Muscle of leg (tissue), 16 donors: ENCODE measurements at places on chromosomes 5 and 9. TPM values are rescaled to one million over a fixed set of nuclear protein-coding genes. Genes with fewer than 3 reads are reported as not detected.

The CRB2 gene
- polyA plus RNA-seq = 0.17 TPM

The PCDHGA5 gene
- 2.8 TPM for polyA plus RNA-seq

The SLC34A3 gene
- polyA plus RNA-seq = 1.3 TPM

The TXNDC8 gene
- polyA plus RNA-seq = not detected

The TOR4A gene
- 9.3 TPM for polyA plus RNA-seq

The RXRA gene
- polyA plus RNA-seq = 31.6 TPM

The IL5 gene
- polyA plus RNA-seq = not detected

The IFNA7 gene
- not detected for polyA plus RNA-seq

The FBN2 gene
- polyA plus RNA-seq = 121 TPM

The CTSL gene
- polyA plus RNA-seq = 80.3 TPM

The SV2C gene
- 0.09 TPM for polyA plus RNA-seq

The CAST gene
- 116 TPM for polyA plus RNA-seq

The PCDHGA6 gene
- 2.7 TPM for polyA plus RNA-seq

The ALDH7A1 gene
- polyA plus RNA-seq = 53.9 TPM

The NCS1 gene
- 66.1 TPM for polyA plus RNA-seq

The TEX48 gene
- polyA plus RNA-seq = not detected

- DNase-seq = peak; percentile 48
Observed at GRCh38 chr5:170985486-170985885, 123.7 kb downstream of the RANBP17 start.

- DNase-seq = no peak
Observed at GRCh38 chr9:70949239-70949638, 172.2 kb downstream of the TRPM3 start.

GRCh38 chr5:8508231-8508630, 639.3 kb downstream of the MTRR start:
- DNase-seq = no peak

DNA sequence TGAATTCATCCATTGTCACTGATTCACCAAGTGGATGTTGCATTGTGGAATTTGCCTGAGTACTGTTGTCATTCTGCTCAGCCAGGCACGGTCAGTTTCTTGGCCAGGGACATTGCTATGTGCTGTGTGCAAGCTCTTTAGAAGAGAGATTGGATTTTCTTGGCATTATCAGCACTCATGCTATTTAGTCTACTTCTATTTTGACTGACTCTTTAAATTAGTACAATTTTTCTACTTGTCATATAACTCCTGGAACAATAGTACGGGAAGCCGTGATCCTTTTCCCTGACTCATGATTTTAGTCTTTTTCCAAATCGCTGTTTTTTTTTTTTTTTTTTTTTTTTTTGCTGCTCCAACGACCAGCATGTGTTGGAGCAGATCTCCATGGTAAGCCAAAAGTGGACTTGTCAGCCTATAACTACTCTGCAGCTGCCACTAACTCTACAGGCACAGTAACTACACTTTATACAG, 129.7 kb downstream of the CDC42SE2 start:
- peak; percentile 28 for DNase-seq

- no peak for DNase-seq
Observed at GRCh38 chr5:168899673-168900072, 320.5 kb upstream of the PANK3 start.

- peak; percentile 38 for DNase-seq
Observed at GRCh38 chr9:109639674-109640579, 140.1 kb upstream of the PALM2AKAP2 start.

GRCh38 chr5:165502893-165503691, 1997.7 kb downstream of the MAT2B start:
- DNase-seq = no peak

DNA sequence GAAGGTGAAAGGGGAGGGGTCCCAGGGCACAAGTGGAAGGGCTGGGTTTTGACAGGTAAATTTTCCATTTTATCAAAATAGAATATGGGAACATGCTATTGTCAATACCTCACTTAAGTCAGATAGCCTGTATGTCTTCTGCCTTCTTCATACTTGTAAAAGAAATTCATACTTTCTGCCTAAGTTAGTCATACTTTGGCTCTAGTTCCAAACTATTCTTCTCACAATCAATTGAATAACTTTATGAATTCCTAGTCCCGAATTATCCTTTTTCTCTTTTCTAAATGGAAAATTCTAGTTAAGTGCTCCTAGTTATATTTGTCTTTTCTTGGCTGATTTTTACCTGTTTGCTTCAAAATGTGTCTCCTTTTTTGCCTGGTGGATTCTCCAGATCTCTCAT, 271.4 kb downstream of the CSNK1G3 start:
- DNase-seq = peak; percentile 64

DNA sequence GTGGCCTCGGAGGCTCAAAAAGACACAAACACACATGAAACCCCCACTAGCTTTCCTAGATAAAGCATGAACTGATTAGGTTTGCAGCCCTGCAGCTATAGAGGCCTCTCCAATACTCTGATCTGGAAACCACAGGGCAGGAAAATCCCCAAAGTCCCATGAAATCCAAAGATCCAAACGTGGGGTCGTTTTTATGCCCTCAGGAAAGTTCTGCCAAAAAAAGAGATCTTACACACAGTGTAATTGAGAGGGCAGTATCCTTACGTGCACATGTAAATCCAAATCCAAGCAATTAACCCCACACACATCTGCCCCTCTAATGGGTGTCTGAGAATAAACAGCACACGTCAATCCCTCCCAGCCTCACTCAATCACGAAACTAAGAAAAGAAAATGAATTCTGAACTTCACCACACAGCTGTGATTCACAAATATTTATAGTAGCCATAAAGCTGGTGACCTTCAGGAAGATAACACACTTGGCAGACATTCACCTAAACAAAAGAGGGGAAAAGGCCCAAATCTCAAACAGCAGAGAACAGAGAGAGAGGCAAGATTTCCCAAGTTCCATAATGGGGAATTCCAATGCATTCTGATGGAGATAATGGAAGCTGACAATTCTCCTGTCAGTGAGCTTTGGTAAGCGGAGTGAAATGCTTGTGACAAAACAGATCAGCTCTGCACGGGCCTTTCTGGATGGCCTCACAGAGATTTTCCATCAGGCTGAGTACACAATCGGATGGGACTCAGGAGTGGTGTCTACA, 114.2 kb downstream of the SEMA5A start:
- no peak for DNase-seq

- DNase-seq = peak; percentile 36
Observed at GRCh38 chr9:76677481-76678055, 86.7 kb upstream of the PCA3 start.

- DNase-seq = peak; percentile 55
Observed at GRCh38 chr9:111284703-111285102, 45.3 kb downstream of the OR2K2 start.

GRCh38 chr5:118199801-118200200, 788.5 kb downstream of the DTWD2 start:
- DNase-seq = no peak

DNA sequence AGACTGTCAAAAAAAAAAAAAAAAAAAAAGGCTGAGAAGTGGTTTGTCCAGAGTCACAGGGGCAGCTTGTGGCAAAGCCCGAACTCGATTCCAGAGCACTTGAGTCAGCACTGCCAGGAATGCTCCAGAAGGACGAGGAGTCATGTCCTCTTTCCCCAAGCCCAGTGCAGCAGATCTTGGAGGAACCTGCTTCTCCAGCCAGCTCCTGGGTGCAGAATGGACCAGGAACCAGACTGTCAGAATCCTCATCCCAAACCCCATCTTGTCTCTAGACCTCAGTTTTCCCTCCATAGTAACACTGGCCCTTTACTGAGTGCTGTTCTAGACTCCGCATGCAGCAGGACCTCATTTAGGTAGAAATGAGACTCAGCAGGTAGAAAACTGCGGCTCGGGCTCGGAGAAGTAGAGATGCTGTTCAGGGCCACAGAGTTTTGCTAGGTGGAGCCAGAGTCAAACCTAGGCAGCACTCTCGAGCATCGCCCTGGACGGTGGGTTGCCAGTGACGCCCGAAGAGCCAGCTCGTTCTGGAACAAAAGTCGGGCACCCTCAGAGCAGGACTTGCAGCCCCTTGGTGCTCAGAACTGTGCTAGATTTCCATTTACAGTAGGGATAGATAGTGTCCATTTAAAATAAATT, 15.4 kb downstream of the CD74 start:
- no peak for DNase-seq

DNA sequence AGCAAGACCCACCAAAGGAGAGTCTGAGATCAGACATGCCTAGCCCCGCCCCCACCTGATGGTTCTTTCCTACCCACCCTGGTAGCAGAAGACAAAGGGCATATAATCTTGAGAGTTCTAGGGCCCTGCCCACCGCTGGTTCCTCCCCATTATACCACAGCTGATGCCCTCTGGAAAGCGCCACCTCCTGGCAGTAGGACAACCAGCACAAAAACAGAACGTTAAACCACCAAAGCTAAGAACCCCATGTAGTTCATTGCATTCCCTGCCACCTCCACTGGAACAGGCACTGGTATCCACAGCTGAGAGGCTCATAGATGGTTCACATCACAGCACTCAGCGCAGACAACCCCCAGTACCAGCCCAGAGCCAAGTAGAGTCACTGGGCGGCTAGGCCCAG, 81.2 kb upstream of the TRPC7 start:
- DNase-seq = no peak

DNA sequence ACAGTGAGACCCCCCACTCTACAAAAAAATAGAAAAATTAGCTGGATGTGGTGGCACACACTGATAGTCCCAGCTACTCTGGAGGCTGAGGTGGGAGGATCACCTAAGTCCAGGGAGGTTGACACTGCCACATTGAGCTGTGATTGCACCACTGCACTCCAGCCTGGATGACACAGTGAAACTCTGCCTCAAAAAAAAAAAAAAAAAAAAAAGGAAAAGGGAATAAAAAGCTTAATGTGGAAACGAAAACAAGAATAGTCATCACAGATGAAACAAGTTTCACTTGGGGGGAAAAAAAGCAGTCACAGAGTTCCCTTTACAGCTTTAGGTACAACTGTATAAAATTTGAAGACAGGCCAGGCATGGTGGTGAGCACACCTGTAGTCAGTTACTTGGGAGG, 84.2 kb downstream of the FNBP1 start:
- no peak for DNase-seq

GRCh38 chr9:134209731-134210311, 45.5 kb upstream of the RNU6ATAC start:
- DNase-seq = no peak

DNA sequence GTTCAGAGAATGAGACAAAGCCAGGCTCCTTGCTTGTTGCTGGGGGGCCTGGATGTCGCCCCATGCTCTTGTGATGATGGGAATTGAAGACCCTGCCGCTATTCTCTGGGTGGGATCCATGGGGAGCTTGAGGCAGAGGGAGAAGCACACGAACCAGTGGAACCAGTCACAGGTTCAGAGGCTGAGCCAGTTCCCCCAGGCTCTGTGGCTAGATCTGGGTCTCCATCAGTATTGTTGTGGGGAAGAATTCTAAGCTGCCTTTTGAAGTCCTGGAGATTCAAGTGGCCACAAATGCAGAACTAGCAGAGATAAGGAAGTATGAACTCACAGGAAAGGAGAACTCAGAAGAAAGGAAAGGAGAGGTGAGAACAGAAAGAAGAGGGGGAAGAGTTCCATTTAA, 219.4 kb downstream of the MSX2 start:
- DNase-seq = no peak

GRCh38 chr5:72202331-72202825, 95.1 kb downstream of the MAP1B start:
- no peak for DNase-seq

- no peak for DNase-seq
Observed at GRCh38 chr5:14171621-14172020, 28.5 kb downstream of the TRIO start.

DNA sequence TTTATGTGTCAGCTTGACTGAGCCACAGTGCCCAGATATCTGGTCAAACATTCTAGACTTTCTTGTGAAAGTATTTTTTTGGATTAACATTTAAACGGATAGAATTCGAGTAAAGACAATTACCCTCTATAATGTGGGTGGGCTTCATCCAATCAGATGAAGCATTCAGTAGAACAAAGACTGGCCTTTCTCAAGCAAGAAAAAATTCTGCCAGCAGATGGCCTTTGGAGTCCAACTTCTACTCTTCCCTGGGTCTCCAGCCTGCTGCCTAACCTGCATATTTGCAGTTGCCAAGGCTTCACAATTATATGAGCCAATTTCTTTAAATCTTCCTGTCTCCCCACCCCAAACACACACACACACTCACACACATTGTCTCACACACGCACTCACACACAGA, 86.4 kb downstream of the MED10 start:
- no peak for DNase-seq

DNA sequence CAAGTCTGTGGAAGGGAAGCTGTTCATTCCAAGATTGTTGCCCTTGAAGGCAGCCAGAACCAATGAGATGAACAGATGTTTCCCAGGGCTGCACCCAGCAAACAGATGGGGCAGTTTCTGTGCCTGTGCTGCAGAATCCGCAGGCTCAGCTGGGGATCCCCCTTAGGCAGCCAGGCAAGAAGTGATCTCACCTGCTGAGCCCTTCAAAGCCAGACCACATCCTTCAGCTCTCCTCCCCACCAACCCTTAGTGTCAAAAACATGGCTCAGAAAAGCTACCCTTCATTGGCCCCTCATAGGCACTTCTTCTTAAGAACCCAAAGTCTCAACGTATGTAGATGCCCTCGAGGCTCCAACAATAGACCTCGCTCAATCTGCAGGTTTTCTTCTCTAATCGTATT, 626.7 kb downstream of the CCDC171 start:
- no peak for DNase-seq

DNA sequence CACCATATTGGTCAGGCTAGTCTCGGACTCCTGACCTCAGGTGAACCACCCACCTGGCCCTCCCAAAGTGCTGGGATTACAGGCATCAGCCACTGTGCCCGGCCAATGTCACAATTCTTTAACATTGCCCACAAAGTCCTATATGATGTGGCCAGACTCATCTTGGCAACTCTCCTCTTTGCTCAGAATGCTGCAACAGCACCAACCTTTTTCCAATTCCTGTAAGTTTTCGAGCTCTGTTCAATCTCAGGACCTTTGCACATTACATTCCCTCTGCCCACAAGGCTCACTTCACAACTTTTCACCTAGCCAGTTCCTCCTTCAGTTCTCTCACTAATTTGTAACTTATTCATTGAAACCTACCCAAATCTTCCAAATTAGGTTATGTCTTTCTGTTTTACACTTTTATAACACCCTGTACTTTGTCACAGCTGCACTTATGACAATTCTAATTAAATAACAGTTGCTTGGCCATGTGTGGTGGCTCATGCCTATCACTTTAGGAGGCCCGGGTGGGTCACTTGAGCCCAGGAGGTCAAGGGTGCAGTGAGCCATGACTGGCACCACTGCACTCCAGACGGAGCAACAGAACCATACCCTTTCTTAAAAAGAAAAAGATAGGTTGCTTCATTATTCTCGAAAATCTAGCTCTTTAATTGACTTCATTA, 30.9 kb upstream of the GLDC start:
- DNase-seq = no peak
